ENCODE measurements at places on chromosomes 6 and 20. TPM values are rescaled to one million over a fixed set of nuclear protein-coding genes. Genes with fewer than 3 reads are reported as not detected.

LY6G6D gene
- not detected for total RNA-seq

C6orf52 gene
- 0.50 TPM for total RNA-seq

CGA gene
- not detected for total RNA-seq

CNR1 gene
- total RNA-seq: not detected

CRYBG1 gene
- total RNA-seq: 15.6 TPM

TMEM200A gene
- total RNA-seq: 44.5 TPM

SYCP2 gene
- 0.50 TPM for total RNA-seq

ALDH8A1 gene
- 0.33 TPM for total RNA-seq

EFHC1 gene
- 21.8 TPM for total RNA-seq

CPXM1 gene
- total RNA-seq: 0.83 TPM

NR2E1 gene
- total RNA-seq: not detected

NKX2-2 gene
- not detected for total RNA-seq

MAFB gene
- total RNA-seq: 3.3 TPM

PRKN gene
- 7.4 TPM for total RNA-seq

KIF25 gene
- total RNA-seq: not detected

EPPIN gene
- not detected for total RNA-seq

RSPO4 gene
- not detected for total RNA-seq

MOG gene
- total RNA-seq: not detected

VGLL2 gene
- not detected for total RNA-seq

MAPK13 gene
- 11.3 TPM for total RNA-seq

GPR6 gene
- not detected for total RNA-seq

PRSS35 gene
- total RNA-seq: 4.3 TPM

RNF39 gene
- not detected for total RNA-seq

BEND6 gene
- total RNA-seq: 17.7 TPM

LY6G5B gene
- total RNA-seq: 3.8 TPM

TRAM2 gene
- 78.5 TPM for total RNA-seq

AK9 gene
- 5.0 TPM for total RNA-seq

E2F1 gene
- total RNA-seq: 1.8 TPM

ASIP gene
- total RNA-seq: not detected

DEFB132 gene
- total RNA-seq: not detected

IL17A gene
- not detected for total RNA-seq

FHL5 gene
- total RNA-seq: not detected

C6orf163 gene
- total RNA-seq: 2.2 TPM

FAM83C gene
- not detected for total RNA-seq

DLL1 gene
- 0.15 TPM for total RNA-seq

CNBD2 gene
- total RNA-seq: 1.5 TPM

TSBP1 gene
- total RNA-seq: not detected

CD24 gene
- 1.9 TPM for total RNA-seq

HDGFL1 gene
- total RNA-seq: not detected

ACSS2 gene
- 50.4 TPM for total RNA-seq

PAK5 gene
- total RNA-seq: under 0.01 TPM

OR2H2 gene
- total RNA-seq: not detected

FOXQ1 gene
- total RNA-seq: 6.5 TPM

ECT2L gene
- total RNA-seq: not detected

EYS gene
- 0.50 TPM for total RNA-seq

HLA-DQB1 gene
- not detected for total RNA-seq

NRSN2 gene
- total RNA-seq: 62.2 TPM

PBOV1 gene
- not detected for total RNA-seq

OOEP gene
- not detected for total RNA-seq

MUC21 gene
- total RNA-seq: not detected

Measured in smooth muscle cell of trachea (primary cell).